ENCODE measurements at places on chromosomes 3 and 15.

DNA sequence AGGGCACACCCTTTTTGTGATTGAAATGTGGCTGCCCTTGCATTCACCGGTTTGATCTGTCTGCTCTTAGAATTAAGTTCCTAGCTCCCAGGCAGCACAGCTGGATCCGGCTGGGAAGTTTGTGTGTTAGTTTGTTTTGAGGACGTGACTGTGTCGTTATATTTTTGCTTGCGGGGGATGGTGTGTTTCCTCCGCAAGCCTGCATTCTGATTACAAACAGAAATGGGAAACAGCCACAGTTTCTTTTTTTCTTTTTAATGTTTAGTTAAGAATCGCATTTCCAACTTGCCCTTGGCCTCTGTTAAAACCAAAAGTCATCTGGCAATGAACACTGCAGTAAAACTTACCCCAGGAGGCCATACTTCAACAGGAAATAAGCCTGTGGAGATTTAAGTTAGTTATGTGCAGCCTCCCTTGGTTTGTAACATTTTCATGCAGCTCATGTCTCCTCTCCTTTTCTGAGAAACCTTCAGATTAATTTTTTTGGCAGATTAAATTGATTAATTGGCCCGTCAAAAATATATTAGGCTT is 888 bp downstream of the TMOD3 start:
- DNase-seq, result peak; percentile 18

DNA sequence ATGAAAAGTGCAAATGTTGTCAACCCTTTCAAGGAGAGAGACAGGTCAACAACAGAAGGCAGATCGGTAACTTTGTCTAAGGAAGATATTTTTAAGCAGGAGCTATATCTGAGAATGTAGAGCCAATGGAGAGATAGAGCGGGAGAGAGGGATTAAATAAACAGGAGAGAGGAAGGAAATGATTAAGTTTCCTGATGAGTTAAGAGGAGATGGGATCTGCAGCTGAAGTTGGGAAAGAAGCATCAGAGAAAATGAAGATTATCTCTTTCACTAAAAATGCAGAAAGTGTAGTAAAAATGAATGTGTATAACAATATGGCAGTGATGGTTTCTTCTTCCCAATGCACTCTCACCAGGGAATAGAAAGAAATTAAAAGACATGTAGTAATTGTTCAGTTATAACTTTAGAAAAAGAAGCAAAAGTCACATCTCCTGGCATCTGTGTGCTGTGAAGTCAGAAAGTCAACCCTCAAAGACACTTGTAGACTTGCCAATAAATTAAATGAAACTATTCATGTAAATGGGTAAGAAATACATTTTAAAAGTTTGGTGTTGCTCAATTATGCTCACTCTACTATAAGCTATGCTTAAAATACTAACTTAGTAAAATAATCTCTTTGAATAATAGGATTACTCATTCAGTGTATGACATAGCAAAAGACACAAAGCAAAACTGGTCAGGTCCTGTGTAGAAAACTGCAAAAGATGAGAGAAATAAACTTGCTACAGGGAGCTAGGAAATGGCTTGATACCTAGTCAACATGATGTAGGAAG is 264.6 kb downstream of the ZIC4 start:
- no peak for DNase-seq

DNA sequence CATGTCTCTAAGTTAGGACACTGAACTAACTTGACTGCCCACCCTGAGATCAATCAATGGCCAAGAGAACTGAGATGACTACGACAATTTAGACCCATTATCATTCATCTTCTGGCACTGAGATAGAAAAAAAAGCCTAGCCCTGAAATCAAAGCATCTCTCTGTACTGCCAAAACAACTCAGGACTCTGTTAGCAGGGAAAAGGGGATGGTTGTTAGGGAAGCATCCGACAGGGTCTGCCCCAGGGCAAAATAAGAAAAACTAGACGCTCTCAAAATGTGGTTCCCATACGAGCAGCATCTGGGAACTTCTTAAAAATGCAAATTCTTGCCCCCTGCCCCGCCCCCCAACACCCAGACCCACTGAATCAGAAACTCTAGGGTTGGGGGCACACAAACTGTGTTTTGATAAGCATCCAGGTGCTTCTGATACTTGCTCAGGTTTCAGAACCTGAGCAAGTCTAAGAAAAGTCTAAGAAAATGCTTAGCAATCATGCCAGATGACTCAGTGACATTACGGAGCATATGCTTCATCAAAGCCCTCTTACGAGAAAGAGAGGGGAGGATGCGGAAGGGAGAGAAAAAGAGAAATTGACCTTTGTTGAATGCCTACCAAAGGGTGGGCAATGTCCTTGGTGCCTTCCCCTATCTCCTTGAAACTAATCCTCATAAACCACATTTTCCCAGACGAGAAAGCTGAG is 172.8 kb upstream of the HES1 start:
- peak; percentile 42 for DNase-seq

DNA sequence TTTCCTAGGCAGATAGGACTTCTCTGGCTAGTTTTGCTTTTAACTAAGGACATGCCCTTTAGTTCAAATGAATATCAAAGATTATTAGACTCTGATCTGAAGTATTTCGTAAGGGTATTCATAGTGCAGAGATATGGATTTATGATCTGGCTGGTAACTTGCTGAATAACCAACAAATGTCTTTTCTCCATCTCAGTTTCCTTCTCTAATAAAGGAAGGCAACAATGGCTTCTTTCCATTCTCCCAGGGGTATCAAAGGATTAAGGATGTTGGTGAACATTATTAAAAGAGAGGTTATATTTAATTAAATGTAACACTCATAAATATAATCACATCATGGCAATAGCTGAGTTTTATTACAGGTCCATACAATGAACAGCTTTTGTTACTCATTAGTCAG is 79.2 kb upstream of the STXBP5L start:
- no peak for DNase-seq

DNA sequence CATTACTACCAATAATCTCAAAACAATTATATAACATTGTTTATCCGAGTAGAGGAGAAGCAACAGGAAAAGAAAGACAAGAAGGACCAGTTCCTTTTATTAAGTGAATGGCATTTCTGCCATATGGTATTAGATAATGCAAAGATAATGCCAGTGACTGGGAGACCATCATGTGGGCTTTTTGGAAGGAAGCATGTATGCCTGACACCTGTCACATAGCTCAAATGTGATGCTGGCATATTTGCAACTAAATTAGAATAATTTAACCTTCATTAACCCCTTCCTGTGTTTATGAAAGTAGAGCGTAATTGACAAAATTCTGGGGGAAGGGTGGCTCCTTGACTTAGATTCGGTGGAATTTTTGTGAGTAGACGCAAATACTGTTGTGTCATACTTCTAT is 733.0 kb downstream of the TUSC7 start:
- no peak for DNase-seq

GRCh38 chr15:70101459-70102113 is 3.9 kb upstream of the TLE3 start:
- peak; percentile 99 for DNase-seq

- peak; percentile 70 for DNase-seq
Measured at GRCh38 chr3:142319094-142319493, 93.7 kb upstream of the GK5 start.

- DNase-seq, result no peak
Measured at GRCh38 chr3:192745150-192745549, 17.8 kb upstream of the FGF12 start.

DNA sequence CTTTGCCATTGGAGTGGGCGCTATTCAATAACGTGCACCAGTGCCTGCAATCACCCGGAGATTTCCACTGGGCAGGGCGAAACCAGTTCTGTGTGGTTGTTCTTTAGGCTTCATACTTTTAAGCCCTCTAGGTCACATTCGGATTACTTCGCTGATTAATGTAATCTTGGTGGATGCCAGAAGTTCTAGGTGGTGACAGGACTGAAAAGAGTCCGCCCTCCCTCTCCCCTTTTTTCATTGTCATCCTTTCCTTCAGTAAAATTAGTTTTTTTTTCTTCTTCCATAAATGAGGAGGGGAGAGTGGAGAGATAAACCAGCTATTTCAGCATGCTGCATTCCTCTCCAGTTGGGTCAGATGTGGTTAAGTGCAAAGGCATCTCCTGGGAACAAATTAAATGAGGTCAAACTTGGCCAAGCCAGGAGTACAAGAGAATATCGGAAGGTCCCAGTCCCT is 2.3 kb upstream of the SLC2A2 start:
- peak; percentile 92 for DNase-seq

DNA sequence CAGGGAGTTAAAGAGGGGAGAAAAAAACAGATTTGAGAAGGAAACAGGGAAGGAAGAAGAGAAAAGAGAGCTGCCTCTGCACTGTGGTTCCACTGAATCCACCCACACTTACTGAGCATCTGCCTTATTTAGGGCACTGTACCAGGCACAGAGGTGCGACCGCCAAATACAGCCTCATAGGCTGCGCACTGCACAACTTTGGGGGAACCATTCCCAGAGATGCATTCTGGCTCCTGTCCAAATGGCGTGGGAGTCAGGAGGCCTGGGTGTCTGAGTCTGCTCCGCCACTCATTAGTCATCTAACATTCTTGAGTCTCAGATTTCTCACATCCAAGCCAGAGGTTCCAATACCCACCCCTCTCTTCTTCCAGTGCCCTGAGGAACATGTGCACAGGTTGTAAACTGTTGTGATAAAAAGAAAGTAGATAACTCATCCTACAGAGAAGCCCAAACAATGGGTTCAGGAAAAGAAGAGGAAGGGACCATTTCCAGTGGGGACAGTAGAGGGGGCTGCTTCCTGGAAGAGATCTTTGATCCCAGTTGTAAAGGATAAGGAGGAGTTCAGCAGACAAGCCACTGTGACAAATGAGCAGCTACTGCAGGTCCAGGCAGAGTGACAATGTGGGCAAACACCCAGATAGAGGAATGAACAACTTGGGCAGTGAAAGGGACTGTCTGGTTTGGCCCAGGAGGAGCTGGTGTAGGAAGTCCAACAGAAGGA is 254.6 kb downstream of the UACA start:
- DNase-seq, result peak; percentile 92

DNA sequence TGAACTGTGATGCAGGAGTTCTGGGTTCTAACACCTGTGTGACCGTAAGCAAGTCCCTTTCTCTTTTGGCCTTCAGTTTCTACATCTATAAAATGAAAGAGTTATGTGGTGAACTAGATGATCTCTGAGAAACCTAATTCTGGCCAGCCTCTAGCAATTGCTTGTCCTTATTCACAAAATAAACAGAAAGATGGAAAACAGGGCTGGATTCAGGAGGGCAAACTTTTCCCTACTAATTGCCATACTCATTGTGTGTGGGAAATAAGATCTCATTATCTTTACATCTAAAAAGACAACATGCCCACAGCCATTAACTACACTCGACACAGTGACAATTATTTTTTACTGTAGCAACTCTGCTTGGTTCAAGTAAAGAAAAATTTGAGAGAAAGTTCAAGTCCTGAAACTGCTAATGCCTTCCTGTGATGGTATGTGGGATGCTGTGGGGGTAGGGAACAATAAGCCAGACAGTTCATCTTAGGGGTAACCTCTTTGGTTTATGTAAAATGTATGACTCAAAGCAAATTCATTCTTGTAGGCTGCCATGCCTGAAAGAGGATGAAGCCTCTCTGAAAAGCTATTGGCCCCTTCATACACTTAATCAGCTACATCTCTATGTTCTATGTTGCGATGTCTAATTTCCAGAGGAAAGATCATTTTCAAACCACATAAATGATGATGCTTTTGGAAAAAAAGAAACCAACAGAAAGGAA is 177.6 kb upstream of the BCL6 start:
- peak; percentile 85 for DNase-seq

GRCh38 chr3:30475038-30475808 is 131.2 kb upstream of the TGFBR2 start:
- no peak for DNase-seq

DNA sequence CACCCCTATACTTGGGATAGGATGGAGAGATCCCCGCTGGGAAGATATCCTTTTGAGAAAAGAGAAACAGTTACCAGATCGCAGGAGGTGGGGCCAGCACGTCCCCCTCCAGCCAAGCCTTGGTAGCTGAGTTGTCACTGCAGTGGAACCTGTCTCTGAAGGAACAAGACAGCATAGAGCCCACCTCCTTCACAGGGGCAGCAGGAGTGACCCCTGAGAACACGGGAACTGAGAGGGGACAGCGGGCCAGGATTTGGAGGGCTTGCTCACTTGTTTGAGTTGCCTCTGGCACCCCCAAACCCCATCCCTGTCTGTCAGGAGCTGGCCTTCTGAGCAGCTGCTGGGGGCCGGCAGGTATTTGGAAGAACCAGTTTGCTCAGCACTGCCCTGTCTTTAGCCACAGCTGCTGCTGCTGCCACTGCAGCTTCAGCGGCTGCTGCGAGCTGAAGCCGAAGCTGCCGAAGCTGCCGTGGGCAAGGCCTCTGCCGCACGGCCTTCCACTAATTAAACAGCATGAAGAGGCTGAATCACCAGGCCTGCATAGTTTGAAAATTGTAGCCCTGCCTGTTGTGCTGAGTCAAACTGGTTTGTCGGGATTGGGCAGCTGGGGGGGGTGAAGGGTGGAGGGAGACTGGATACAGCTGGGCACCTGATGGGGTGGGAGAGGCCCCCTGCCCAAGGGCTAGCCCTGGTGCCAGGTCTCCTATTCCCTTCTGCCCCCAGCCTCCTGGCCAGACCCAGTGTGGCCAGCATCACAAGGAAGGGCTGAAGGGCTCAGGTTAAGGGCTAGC is 4.0 kb downstream of the EPHB3 start:
- peak; percentile 91 for DNase-seq

DNA sequence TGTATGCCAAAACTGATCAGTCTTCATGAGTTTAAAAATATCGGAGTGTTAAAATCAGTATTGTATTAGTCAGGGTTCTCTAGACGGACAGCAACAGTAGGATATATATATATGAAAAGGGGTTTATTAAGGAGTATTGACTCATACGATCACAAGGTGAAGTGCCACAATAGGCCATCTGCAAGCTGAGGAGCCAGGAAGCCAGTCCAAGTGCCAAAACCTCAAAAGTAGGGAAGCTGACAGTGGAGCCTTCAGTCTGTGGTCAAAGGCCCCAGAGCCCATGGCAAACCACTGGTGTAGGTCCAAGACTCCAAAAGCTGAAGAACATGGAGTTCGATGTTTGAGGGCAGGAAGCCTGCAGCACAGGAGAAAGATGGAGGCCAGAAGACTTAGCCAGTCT is 391.0 kb upstream of the CADM2 start:
- no peak for DNase-seq

GRCh38 chr15:29098652-29099051 is 171.0 kb downstream of the NSMCE3 start:
- DNase-seq, result no peak

- DNase-seq, result no peak
Measured at GRCh38 chr15:50181201-50181968, 611 bp upstream of the SLC27A2 start.

Data from fibroblast of skin of right quadriceps (primary cell).